ENCODE measurements at places on chromosomes 3 and 15. TPM values are rescaled to one million over a fixed set of nuclear protein-coding genes. Genes with fewer than 3 reads are reported as not detected.

Gene UQCC5
- polyA plus RNA-seq, result 11.5 TPM

Gene HCN4
- polyA plus RNA-seq, result not detected

Gene AMT
- 14.4 TPM for polyA plus RNA-seq

Gene OIP5
- 3.1 TPM for polyA plus RNA-seq

Gene LRTM1
- 114 TPM for polyA plus RNA-seq

Gene GJD2
- polyA plus RNA-seq, result 7.0 TPM
